ENCODE measurements at places on chromosomes 12 and 14.

GRCh38 chr12:53190108-53190729 is 9.5 kb upstream of the CSAD start:
- DNase-seq = peak; percentile 20

DNA sequence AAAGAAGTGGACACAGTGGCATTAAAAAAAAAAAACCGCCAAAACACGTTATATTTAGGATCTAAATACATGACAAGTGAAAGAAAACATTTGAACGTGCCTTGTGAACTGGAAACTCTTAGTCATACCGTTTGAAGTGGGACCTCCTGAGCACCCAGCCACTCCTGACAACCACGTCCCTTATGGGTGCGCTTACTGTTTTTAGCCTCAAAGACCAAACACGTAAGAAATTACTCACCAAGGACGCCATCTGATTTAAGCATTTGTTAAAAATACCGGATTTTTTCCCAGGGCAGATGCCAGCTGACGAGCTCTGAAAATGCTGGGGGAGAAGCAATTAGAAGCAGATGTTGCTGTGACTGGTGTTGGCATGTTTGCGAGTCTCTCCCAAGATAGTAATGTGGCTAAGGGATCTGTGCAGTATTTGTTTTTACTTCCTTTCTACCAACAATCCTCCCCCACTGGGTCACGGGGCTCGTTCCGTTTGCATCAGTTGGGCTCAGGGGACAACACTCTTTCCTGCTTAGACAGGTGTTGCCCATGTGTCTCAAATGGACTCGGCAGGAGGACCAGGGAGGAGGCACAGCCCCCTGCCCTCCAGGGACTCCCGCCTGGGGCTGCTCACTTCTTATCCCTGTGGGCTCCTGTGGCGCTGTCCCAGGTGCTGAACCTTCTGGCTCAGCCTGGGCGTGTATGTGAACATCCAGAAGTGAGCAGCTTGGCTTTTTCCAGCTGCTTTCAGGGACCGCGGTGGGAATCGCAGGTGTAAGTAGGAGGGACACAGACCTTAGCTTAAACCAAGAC is 101.0 kb downstream of the BEGAIN start:
- DNase-seq = peak; percentile 86

DNA sequence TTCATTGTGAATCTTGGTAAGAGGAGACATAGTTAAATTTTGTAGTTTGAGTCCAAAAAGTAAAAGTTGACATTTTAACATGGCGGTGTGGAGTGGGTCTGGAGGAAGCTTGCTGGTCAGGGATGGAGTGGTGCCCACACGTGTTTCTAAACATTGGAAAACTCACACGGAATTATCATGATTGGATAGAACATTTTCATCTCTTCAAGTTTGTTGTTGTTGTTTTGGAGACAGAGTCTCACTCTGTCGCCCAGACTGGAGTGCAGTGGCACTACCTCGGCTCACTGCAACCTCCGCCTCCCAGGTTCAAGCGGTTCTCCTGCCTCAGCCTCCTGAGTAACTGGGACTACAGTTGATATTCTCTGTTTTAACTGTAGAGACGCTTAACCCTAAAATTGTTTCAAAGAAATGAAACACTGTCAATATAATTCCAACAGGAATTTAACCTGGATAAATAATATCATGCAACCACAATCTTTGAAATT is 502 bp upstream of the MBIP start:
- no peak for DNase-seq

- DNase-seq = no peak
These were observed 461.4 kb upstream of the SYT1 start for GRCh38 chr12:78403136-78403535.
